Frontal cortex (tissue), 4 donors: ENCODE measurements at places on chromosomes 3 and 15.
A peak's percentile ranks its signal among the peaks of the same experiment; 100 is the strongest.

GRCh38 chr15:36814708-36815107 lies 235.3 kb downstream of the CDIN1 start:
- DNase-seq, result no peak

GRCh38 chr3:14435175-14436014 lies 33.0 kb downstream of the SLC6A6 start:
- DNase-seq, result no peak

- no peak for DNase-seq
Measured at GRCh38 chr15:77517579-77517978, 96.9 kb downstream of the HMG20A start.

- no peak for DNase-seq
Measured at GRCh38 chr3:186471771-186472170, 72.4 kb downstream of the CRYGS start.

DNA sequence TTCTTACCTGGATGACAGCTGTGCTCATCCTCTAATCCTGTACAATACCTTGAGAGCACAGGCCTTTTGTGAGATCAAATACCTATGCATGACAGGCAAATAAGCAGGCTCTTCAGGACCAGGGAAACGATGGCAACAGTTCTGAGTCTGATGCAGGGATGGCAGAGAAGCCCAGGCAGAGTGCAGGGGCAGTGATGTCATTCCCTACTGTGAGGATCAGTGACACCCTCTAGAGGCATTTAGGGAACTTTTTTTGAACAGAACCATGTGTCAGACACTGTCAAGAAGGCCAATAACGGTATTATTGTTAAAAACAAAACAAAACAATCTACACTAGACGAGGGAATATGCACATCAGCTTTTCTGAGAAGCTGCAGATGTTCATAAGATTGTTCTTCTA lies 314.8 kb upstream of the CTDSPL start:
- DNase-seq, result peak; percentile 18

- DNase-seq, result no peak
Measured at GRCh38 chr3:43768381-43768973, 77.7 kb downstream of the ABHD5 start.

GRCh38 chr15:85168642-85169173 lies 187.1 kb downstream of the PDE8A start:
- no peak for DNase-seq

DNA sequence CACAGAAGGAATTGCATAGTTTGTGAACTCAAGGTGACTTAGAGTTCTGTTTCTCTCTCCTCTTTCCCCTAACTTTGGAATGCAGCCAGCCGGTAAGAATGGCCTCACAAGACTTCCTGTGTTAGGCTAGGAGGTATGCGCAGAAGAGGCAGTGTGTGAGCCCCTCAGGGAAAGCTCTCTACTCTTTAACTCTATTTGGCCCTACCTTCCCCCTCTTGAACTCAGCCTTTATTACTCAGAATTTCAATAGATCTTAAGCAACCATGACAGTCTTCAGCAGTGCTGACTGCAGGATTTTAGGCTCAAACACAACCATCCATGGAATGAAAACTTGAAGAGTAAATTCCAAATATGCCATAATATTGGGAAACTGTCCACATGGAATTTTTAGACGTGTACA lies 209.5 kb downstream of the DTWD1 start:
- DNase-seq, result no peak

DNA sequence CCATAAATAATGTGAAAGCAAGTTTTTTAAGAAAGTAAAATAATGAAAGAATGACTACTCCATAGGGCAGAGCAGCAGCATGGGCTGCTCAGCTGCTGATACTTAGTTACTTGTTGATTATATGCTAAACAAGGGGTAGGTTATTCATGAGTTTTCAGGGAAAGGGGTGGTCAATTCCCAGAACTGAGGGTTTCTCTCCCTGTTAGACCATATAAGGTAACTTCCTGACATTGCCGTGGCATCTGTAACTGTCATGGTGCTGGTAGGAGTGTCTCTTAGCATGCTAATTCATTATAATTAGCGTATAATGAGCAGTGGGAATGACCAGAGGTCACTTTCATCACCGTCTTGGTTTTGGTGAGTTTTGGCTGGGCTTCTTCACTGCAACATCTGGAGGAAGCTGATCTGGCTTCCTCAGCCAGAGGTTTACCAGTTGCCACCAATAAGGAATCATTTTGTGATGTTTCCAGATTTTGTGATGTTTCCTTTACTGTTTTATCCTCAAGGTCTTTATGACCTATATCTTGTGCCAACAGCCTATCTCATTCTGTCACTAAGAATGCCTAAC lies 121.8 kb upstream of the CHL1 start:
- no peak for DNase-seq

GRCh38 chr3:117408811-117409210 lies 699.2 kb downstream of the TUSC7 start:
- DNase-seq, result no peak

GRCh38 chr15:25691544-25692430 lies 171.3 kb downstream of the ATP10A start:
- DNase-seq, result no peak

- DNase-seq, result no peak
Measured at GRCh38 chr3:120192159-120192558, 92.9 kb downstream of the GPR156 start.

DNA sequence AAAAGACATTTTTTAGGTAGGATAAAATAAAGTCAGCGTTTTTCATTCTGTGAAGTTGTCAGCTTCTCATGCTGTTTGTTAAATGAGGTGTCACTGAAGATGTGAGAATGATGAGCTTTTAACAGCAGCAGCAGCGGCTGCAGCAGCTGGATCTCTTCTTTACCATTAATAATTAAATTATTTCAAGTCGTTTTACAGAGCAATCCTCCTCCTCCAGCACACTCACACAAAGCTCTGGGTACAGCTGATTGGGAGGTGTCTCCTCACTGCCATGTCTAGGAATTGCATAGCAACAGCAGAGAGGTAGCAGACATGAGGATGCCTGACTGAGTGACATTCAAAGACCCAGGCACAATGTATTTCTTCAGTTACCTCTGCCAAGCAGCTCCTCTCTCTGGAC lies 46.7 kb upstream of the PLAAT1 start:
- DNase-seq, result no peak

- no peak for DNase-seq
Measured at GRCh38 chr3:155941354-155941753, 70.9 kb downstream of the GMPS start.

GRCh38 chr3:116339441-116340028 lies 105.8 kb downstream of the LSAMP start:
- DNase-seq, result no peak

DNA sequence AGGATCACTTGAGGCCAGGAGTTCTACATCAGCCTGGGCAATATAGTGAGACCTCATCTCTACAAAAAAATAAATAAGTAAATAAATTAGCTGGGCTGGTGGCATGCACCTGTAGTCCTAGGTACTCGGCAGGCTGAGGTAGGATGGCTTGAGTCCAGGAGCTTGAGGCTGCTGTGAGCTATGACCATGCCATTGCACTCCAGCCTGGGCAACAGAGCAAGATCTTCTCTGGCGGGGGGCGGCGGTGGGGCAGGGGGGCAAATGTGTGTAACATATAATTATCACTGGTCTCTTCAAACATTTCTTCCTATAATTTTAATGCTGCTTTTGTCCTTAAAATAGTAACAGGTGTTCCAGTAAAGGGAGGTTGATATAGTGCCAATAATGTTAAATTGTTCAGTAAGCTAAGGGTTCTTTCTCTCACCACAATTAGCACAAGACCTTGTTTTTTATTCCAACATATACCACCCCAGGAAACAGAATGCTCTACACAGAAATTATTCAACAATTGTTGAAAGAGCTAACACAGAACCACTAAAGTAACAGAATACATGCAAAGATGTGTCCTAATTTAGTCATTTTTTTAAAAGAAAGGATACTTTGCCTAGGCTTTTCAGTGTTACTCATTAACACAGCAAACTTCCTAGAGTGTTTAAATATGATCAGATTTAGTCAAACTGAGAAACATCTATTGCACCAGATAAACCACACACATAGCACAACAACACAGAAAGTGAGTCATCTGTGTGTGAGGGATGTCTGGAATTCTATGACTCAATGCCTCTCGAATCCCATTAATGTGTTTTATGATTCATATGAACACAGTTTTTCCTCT lies 29.1 kb downstream of the ANKRD28 start:
- no peak for DNase-seq

GRCh38 chr3:122298239-122298638 lies 26.8 kb upstream of the CSTA start:
- no peak for DNase-seq

GRCh38 chr3:194355379-194355778 lies 4.3 kb upstream of the CPN2 start:
- DNase-seq, result no peak
